ENCODE measurements at places on chromosomes 1 and 21.

DNA sequence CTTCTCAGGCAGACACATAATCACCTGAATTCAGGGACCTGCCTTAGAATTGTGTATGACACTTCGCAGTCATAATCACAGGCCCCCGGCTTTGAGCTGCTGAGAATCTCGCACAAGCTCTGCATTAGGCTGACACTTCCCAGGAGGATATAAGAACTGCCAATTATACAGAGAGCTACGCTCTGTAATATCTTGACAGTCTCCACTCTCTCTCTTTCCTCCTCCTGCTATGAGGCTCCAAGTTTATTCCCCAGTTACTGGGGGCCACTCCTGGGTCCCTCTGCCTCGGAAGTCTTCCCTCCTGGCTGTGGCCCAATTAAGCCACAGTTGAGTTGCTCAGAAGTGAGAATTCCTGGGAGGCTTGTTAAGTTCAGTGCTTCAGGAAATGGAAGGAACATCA, 42.7 kb downstream of the EBNA1BP2 start:
- no peak for DNase-seq

- peak; percentile 69 for DNase-seq
Observed at GRCh38 chr1:78176448-78176847, 130.7 kb downstream of the GIPC2 start.

DNA sequence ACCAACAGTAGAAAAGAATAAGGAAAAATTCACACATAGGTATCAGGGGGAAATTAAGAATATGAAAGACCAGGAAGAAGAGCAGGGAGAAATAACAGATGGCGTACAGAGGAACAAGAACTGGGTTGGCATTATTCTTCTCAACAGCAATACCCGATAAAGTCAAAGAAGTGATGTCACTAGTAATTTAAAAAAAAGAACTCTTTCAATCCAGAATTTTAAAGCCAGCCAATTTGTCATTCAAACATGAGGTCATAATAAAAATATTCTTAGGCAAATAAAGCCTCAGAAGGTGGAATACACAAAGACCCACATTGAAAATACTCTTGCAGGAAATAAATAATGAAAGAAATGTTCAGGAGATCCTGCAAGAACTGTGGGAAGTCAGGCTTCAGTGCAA, 8.8 kb downstream of the NCMAP start:
- DNase-seq: no peak

DNA sequence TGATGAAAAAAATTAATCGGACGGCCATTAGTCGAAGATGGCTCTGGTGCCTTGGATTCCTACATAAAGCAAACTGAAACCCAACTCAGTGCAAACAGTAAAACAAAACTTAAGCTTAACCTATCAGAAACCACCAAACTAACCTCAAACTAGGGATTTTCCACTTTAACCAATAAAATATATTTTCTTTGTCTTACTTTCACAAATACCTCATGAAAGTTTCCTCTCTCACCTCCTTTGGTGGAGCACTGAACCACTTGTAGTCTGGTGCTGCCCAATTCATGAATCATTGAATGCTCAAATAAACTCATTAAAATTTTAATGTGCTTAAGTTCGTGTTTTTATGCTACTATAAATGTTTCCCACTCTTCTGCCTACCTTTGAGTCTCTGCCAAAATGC, 7.0 kb downstream of the ADORA3 start:
- DNase-seq: no peak

GRCh38 chr1:68178821-68179490, 53.4 kb downstream of the WLS start:
- no peak for DNase-seq

- no peak for DNase-seq
Observed at GRCh38 chr21:43195121-43196021, 26.6 kb downstream of the CRYAA start.

DNA sequence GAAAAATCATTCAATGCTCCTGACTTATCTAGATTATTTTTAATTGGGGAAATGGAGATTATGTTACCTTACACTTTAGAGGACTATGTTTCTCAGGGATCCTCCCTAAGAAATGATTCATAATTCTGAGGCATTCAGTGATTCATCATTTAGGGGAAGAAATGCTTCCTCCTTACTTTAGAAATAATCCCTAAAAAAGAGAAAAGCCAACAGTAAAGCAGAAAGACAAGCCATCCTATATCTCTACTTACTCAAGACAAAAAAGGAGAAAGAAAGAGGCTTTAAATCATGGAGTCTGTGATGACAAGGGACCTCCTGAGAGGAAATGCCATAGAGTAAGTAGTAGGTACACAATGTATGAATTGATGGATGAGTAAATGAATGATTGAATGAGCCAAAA, 137.0 kb downstream of the BRINP2 start:
- DNase-seq: no peak
